ENCODE measurements at places on chromosomes 7 and 10.

GRCh38 chr10:80523773-80524172, 13.9 kb upstream of the SH2D4B start:
- no peak for DNase-seq

- peak; percentile 52 for DNase-seq
Observed at GRCh38 chr10:102065561-102066398, 631 bp downstream of the HPS6 start.

GRCh38 chr10:68870545-68871104, 30.5 kb upstream of the DDX50 start:
- no peak for DNase-seq

GRCh38 chr10:75042292-75042974, 69.0 kb upstream of the SAMD8 start:
- DNase-seq = no peak

GRCh38 chr10:129719889-129720590, 244.0 kb downstream of the EBF3 start:
- DNase-seq = no peak

DNA sequence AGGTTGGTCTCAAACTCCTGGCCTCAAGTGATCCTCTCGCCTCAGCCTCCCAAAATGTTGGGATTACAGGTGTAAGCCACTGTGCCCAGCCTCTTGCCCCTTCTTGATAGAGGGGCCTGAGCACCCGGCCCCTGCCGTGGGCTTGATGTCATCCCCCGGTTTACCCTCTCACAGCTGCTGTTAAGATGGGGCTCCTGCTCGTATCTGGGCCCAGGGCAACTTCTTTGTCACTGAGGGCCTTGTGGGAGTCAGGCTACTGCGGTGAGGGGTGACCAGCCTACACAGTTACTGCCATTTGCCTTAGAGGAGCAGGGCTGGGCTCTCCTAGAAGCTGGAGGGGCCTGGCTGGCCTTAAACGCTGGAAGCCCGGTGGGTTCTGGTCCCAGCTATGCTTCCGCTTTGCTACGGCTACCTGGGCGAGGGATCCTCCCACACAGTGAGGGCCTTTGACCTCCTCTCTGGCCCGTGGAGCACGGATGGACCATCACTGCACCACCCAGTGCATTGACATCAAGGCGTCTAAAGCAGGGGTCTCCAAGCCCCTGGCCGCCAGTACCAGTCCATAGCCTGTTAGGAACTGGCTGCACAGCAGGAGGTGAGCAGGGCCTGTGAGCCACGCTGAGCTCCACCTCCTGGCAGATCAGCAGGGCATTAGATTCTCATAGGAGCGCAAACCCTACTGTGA, 1.1 kb upstream of the TMEM130 start:
- DNase-seq = no peak

DNA sequence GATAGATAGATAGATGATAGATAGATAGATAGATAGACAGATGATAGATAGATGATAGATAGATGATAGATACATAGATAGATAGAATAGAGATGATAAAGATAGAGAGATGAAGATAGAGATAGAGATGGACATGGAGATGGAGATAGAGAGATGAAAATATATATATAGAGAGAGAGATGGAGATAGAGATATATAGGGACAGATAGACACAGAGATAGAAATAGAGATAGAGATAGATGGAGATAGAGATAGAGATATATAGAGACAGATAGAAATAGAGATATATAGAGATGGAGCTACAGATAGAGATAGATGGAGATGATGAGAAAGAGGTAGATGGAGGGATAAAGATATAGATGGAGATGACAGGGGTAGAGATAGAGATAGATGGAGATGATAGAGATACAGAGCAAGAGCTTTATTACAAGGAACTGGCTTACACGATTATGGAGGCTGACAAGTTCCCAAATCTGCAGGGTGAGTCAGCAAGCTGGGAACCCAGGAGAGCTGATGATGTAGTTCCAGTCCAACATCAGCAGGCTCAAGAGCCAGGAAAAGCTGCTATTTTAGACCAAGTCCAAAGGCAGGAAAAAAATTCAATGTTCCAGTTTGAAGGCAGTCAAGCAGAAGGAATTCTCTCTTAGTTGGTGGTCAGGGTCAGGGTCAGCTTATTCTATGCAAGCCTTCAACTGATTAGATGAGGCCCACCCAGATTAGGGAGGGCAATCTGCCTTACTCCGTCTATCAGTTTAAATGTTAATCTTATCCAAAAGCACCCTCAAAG, 37.1 kb downstream of the CAV1 start:
- DNase-seq = no peak

- DNase-seq = peak; percentile 73
Observed at GRCh38 chr7:42236976-42237810, at the start of gene GLI3. Gene GLI3, minus strand, starts transcription at chr7:42237209. Its CDS starts 13,956 bp downstream, at chr7:42223253.

- DNase-seq = no peak
Observed at GRCh38 chr7:91007371-91007770, 256.9 kb upstream of the FZD1 start.

DNA sequence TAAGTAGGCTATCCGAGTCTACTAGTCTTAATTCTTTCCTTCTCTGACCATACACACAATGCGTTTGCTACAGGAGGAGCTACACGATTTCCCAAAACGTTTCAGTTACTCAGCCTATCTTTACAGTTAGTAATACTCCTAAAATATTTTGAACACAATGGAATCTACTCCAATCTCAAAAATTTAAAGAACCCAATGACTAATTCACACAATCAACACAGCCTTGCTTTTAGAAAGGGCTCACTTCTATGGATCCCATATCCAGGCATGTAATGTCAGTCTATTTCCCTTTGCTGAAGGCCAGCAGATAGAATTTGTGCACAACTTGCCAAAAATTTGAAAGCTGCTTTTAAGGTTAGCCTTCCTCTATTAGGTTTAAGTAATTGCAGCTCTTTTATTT, 107.2 kb downstream of the VPS41 start:
- DNase-seq = no peak

- DNase-seq = no peak
Observed at GRCh38 chr7:142529591-142529990, 219.7 kb upstream of the PRSS1 start.

GRCh38 chr10:89335226-89335625, 7.4 kb downstream of the IFIT3 start:
- DNase-seq = no peak

DNA sequence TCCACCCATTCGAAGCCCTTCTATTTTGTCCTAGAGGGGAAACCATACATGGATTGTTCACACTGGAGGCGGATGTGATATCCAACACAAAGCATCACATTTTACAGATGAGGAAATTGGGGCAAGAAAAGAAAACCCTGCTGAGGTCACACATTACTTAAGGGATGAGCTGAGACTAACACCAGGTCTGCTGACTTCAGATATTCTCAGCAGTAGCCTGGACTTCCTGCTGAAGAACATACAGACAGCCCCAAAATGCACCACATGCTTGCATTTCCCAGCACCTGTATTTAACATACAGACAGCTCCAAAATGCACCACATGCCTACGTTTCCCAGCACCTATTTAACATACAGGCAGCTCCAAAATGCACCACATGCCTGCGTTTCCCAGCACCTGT, 11.2 kb downstream of the GIMAP5 start:
- no peak for DNase-seq

GRCh38 chr7:50803359-50804337, 21.0 kb upstream of the GRB10 start:
- no peak for DNase-seq

- DNase-seq = no peak
Observed at GRCh38 chr7:46396481-46396880, 475.4 kb upstream of the IGFBP3 start.

DNA sequence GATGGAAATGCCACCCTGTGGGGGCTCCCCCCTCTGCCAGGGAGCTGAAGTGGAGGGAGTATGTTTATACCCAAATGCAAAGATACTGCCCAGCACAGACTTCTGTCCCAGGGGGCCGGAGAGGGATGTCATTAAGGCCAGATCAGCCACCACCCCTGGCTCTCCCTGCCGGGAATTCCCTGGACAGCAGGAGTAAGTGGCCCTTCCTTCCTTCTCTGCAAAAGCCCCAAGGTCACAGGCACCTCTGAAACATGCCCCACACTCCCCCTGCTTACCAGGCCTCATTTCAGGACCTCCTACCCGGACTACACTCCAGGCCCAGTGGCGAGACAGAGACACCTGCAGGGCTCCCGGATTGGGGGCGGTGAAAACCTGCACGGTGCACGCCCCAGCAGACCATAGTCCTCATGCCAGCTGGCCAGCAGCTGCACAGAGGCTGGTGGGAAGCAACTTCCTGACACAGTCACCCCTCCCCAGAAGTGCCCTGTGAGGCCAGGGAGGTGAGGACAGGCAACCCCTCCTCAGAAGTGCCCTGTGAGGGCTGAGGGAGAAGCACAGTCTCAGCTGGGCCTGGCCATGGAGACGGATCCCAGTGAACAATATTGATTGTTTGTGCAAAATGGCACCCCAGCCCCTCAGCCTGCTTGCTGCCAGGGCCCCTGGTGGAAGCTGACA, 33.0 kb upstream of the RET start:
- DNase-seq = no peak

DNA sequence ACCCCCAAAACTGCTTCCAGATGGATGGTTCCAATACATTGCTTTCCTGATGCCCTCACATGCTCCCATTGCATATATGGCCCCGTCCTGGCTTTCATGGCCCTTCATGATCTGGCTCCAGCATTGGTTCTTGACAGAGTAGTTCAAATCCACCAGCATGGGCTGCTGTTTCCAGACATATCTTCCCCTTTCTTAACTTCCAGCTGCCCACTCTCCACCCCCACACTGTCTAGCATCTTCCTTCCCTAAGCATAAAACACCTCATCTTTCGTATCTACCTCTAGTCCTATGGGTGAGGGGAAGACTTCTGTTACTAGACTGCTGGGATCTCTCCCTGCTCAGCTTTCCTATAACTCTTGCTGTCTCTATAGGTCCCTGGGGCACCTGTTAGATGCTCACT, 13.2 kb upstream of the GOLGA7B start:
- no peak for DNase-seq

DNA sequence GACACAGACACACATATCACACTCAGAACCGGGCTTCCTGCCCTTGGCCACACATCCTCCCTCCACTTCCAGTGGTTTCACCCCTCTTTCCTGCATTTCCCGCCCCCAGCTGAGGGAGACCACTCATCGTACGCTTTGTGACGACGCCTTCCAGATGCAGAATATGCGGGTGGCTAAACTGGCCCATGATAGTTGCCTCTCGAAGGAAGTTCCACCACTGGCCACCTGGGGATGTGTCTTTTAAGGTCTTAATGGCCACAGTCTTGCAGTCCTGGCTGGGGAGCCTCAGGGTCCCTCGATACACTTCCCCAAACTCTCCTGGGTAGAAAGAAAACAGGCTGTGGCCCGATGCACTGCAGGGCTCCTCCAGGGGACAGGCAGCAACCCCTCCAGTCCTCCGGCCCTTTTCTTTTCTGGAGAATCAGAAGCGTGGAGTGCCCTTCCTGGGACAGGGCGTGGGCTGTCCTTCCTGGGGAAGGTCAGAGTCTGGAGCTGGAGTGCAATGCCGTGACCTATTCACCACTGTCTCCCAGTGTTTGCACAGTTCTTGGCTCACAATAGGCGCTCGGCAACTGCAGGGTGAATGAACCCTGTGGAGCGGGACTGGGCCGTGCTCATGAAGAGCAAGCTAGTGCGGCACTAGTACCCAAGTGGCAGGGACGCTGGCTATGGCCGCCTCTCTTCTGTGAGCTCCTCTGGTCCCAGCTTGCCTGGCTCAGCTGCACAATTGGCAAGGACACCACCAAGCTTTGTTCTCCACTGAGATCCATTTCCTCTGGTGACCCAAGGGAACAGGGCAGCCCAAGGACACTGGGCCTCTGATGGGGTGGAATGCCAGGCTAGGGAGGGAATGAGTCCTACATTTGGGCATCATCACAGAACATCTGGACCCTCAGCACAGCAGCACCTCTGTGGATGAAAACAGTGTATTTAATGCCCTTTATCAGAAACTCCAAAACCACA, 13.2 kb downstream of the EPHA1 start:
- DNase-seq = no peak

GRCh38 chr7:95598511-95598910, 2.2 kb upstream of the PDK4 start:
- no peak for DNase-seq

GRCh38 chr7:138980563-138981291, 462 bp downstream of the KIAA1549 start:
- DNase-seq = no peak

DNA sequence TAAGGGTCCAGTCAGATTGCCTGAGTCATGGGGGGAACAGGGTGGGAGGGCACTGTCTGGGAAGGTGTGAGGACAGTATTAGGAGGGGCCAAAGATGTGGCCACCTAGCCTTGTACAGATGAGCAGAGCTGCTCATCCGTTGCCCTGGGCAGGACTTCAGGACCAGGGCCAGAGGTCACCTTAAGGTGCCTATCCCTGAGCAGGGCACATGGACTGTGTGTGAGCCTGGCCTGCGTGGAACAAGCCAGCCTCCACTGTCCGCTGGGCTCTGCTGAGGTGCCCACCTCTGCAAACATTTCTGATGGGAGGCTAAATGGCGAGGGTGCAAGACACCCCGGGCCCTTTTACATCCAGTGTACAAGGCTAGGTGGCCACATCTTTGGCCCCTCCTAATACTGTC, 3.4 kb upstream of the OPN1SW start:
- no peak for DNase-seq

- no peak for DNase-seq
Observed at GRCh38 chr10:68261132-68261856, 29.4 kb upstream of the ATOH7 start.

GRCh38 chr10:60549686-60550085, 160.0 kb upstream of the ANK3 start:
- DNase-seq = no peak

DNA sequence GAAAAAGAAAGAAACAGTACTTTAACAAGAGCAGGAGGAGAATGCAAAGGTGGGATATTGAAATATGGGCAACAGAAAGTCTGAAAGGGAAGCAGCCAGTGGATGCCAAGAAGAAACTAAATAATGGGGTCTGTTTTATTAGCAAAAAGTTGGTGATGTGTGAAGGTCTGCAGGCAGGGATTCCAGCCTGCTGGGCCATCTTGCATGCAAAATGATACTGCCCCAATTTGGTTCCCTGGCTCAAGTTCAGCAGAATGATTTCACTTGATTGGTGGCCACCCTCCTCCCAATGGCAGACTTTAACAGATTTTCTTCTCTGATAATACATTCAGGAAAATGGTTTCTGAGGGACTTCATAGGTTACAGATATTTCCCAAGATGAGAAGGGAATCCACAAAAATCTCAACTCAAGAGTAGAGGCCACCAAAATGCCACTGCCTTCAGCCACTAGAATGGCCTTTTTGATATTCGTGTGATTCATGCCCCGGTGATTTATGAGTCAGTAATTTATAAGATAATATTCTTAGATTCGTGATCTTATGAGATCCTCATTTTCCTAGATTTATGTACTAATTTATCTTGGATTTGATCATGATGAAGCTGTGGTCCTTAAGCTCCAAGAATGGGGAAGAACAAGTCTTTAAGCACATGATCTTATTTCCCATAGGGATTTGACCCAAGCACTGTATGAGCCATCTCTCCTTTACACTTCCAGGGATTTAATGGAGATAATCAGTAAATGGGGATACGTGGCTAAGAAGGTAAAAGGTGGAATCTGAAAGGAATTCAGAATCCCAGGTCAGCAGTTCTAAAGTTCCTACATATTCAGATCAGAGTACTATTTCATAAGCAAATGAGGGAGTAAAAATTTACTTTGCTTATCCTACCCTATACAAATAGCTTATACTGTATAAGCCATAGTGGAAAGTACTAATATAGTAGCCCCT, 32.3 kb upstream of the ADD3 start:
- no peak for DNase-seq

GRCh38 chr7:93231259-93231658, 907 bp upstream of the VPS50 start:
- DNase-seq = no peak

- no peak for DNase-seq
Observed at GRCh38 chr10:11245095-11245479, 227.4 kb downstream of the CELF2 start.
